ENCODE measurements at places on chromosomes 1 and 21.

DNA sequence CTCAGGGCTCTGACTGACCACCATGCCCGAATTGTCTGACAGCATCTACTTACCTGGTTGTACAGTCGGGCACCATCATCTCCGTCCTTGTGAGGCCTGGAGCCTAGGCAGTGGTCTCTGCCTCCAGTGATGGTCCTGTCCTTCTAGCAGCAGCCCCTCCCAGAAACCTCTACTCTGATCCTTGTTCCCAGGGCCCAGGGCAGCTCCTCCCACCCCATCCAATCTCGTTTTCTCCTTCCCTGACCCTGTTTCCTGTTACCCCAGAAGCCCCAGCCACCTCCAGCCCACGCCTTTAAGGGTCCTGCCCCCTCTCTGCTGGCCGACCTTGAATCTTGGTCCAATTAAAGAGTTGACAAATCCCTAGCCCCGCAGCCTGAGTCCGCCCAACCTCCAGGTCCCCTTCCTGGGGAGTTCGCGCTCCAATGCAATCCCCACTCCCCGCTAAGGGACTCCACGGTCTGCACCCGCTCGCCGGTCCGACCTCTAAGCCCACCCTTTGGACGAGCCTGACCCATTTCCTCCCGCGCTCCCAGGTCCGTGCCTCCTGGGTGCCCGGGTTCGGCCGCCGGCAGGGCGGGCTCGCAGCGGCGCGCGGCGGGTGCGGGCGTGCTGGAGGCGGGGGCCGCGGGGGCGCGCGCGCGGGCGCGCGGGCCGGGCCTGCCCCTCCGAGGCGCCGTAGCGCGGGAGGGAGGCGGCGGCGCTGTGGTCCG, at the start of gene B4GALT2:
Gene B4GALT2 (plus strand): TSS at position 660 of the 710 bp plus-strand sequence. CDS start 1,951 bp downstream, outside the sequence.
- DNase-seq: no peak

- no peak for DNase-seq
Measured at GRCh38 chr1:229474509-229474908, 33.6 kb downstream of the NUP133 start.

DNA sequence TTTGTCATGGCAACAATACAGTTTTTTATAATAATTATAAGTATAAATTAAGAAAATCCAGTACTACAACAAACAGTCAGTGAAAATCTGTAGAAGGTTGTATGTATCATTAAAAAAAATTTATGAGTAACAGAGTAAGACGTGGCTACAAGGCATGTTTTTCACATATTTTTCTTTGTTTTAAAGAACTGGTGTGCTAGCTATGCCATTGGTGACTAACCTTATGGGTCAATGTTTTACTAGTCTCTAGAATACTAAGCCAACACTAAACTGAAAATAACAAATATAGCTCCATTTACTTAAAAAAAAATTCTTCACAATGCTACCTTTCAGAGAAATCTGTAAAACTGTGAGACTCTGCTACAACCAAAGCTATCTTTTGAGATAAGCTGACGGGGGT, 261.5 kb downstream of the ADGRL2 start:
- no peak for DNase-seq

GRCh38 chr1:77652268-77652667, 30.2 kb downstream of the ZZZ3 start:
- no peak for DNase-seq

DNA sequence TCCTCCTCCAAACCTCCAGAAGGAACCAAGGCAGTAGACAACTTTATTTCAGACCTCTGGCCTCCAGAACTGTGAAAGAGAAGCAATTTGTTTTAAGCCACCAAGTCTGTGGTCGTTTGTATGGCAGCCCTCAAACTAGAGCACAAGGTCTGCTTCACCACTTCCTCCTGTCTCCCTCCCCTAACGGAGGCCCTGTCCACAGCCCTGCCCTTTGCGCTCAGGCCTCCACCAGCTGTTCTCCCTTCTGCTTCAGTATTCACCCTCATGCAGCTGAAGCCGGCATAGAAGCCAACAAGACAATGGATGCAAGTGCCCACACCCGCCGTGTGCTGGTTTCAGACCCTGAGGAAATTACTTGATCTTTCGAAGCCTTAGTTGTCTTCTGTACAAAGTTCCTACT, 364.1 kb downstream of the HHAT start:
- DNase-seq: no peak

GRCh38 chr21:32413697-32414578, 1.4 kb downstream of the EVA1C start:
- no peak for DNase-seq

DNA sequence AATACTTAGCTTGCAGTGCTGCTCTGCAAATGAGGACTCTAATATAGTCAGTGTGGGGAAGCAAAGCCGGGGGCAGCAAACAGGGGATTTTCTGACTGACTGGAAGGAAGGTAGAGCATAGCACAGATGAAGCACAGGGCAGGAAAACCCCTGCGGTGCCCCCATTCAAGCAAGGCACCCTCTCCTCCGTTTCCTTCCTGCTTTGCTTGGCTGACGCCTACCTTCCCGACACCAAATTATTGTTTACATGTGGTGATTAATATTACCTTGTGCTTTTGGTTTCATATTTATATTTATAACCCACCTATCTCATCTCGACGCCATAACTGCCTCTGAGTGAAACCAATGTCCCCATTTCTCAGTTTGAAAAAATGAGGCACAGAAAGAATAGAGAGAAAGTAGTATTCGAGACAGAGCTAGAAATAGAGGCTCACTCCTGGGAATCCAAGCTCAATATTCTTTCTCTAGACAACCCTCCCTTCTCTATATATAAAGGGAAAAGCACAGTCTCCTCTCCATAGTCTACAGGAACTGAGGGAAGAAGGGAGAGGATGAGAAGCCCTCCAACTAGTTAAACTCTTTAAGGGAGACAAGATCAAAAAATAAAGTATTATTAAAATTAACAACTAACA, 41.3 kb downstream of the PIK3C2B start:
- DNase-seq: no peak

DNA sequence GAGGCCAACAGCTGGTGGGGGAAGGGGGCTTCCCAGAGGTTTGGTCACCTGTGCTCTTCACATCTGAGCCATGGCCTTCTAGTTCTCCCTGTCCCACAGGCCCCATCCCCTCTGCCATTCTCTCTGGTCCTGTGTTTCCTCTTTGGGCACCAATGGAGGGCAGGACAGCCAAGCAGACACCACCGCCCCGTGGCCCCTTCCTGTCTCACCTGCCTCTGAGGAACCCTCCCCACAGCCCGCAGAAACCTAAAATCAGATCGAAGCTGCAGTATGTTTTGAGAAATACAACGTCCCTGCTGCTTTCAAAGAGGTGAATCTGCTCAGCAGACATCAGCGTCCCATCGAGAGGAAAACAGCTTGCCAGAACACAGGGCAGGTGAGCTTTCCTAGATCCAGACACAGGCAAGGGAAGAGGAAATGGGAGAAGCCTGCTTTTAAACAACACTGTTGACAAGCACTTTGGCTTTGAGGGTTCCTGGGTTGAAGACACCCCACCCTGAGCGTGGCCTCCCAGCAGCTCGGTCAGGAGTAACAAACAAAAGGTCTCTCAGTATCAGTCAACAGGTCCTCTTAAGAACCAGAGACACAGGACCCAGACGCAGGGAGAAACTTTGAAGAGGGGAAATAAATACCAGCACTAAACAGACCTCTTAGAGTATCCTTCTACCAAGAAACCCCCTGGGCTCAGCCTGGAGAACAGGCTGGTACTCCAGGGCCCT, 2.3 kb downstream of the PANK4 start:
- DNase-seq: no peak

- DNase-seq: peak; percentile 58
Measured at GRCh38 chr1:38210021-38210894, 163.7 kb upstream of the POU3F1 start.

Data from DMS79 (cell line).